ENCODE measurements at places on chromosomes 4 and X.

DNA sequence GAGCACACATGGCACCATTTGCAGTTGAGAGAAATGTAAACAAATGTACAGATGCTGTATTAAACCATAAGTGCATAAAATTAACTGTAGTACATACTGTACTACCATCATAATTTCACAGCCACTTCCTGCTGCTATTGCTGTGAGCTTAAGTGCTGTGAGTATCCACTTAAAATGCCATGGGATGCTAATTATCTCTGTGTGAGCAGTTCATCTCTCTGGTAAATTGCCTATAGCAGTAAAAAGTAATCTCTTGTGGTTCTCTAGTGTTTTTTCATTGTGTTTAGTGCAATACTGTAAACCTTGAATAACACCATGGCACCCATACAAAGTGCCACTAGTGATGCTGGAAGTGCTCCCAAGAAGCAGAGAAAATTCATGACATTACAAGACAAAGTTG is 9.9 kb upstream of the SCOC start:
- no peak for DNase-seq

DNA sequence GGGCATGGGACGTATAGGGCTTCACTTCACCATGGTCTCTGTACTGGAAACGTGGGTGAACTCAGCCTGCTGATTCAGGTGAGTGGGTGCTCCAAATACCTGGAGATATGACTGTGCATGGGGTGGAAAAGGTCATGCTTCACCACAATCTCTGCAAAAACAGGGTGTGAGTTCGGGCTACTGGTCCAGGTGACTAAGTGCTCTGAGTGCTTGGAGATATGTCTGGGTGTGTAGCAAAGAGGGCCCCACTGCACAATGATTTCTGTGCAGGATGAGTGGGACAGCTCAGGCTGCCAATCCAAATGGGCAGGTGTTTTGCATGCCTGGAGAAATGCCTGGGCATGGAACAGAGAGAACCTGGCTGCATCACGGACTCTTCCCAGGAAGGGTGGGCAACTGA is 11.2 kb upstream of the CPXCR1 start:
- DNase-seq: no peak

DNA sequence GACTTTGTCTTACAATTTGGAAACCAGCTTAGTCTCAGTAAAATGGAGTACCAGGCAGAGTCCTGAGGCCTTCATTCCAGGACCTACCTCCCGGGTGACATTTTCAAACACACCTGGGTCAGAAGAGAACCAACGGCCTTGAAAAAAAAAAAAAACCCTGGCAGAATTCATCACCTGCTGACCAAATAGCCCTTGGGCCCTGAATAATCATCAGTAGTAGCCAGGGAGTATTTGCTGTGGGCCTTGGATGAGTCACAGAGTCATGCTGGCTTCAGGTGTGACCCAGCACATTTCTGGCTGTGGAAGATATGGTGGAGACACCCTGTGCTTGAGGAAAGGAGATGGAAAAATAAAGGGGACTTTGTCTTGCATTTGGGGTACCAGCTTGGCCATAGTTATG is 92.2 kb downstream of the LPAR4 start:
- DNase-seq: no peak

GRCh38 chrX:15903186-15903681 is 48.6 kb upstream of the AP1S2 start:
- peak; percentile 73 for DNase-seq

GRCh38 chr4:1385373-1386340 is 20.6 kb downstream of the NKX1-1 start:
- no peak for DNase-seq

- no peak for DNase-seq
These were observed 181.9 kb upstream of the NDP start for GRCh38 chrX:44155126-44155525.
